CD4-positive, CD25-positive, alpha-beta regulatory T cell (primary cell): ENCODE measurements at places on chromosomes 6 and 20.

- DNase-seq: no peak
Observed at GRCh38 chr20:54619682-54620081, 144.3 kb downstream of the DOK5 start.

- DNase-seq: no peak
Observed at GRCh38 chr20:10240655-10241054, 22.0 kb downstream of the SNAP25 start.

GRCh38 chr20:16404171-16404570 lies 169.1 kb downstream of the KIF16B start:
- no peak for DNase-seq

GRCh38 chr6:1383729-1384548 lies 5.4 kb upstream of the FOXF2 start:
- DNase-seq: no peak

DNA sequence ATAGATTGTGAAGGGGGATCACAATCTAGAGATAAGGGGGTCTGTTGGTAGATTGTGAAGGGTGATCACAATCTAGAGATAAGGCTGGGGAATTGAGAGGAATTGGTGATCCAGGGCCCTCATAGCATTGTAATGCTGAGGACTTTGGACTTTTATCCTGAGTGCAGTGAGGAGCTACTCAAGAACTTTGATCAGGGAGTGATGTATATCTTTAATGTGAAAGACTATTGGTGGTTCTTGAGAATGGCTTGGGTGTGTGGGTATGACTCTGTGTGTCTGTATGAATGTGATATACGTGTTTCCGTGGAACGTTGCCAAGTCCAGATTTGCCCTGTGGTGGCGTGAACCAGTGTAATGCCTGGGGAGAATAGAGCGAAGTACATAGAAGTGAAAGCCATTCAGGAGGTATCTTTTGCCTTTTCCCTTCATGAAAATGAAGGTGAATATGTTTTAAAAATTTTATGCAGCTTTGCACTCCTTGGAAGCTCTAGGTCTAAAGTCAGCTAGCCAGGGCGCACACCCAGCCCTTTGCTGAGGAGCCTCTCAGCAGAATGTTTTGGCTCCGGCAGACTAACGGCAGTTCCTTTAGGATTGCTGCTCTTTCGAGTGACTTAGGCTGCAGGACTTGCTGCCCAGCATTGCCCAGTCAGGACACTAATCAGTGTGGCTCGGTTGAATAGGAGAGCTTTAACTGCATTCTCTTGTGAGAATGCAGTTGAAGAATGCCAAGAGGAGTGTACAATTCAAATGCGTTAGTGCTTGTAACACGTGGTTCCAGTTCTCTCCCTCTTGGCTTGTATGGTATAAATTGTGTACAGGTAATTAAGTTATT lies 3.5 kb downstream of the ZFAND3 start:
- DNase-seq: no peak

DNA sequence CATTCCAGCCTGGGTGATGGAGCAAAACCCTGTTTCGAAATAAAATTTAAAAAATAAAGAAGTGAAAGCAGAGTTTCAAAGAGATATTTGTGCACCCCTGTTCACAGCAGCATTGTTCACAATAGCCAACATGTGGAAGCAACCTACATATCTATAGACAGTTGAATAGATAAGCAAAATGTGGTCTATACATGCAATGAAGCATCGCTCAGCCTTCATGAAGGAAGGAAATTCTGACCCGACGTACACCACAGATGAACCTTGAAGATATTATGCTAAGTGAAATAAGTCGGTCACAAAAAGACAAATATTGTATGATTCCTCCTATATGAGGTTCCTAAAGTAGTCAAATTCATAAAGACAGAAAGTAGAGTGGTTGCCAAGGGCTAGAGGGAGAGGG lies 6.5 kb upstream of the NCOA6 start:
- no peak for DNase-seq

- DNase-seq: no peak
Observed at GRCh38 chr6:8043221-8043620, 21.0 kb downstream of the BLOC1S5 start.

DNA sequence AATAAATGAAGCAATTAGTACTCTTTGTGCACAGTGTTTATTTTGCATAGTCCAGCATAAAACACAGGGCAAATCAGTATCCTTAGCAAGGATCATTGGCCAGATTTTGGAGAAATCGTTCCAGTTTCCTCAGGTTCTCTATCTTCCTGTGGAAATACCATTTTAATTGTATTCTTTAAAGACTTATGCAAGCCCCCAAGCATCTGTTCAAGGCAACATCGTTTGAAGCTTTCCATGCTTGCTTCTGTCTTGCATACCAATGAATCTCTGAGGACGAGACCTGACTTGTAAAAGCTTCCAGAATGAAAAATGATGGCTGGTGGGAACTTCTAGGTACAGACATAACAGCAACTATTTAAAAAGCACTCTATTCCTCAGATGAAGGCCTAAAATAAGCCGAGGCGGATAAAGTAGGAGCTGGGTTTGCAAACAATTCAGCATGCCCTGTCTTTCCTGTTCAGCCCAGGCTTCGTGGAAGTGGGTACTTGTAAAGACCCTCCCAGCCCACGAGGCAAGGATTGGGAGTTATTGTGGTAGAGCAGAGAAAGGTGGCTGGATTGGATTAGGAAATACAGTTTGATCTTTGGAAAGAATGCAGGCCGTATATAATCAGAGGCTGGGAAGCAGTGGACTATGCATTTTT lies 21.6 kb downstream of the NRSN1 start:
- no peak for DNase-seq
